ENCODE measurements at places on chromosomes 3 and 15.

DNA sequence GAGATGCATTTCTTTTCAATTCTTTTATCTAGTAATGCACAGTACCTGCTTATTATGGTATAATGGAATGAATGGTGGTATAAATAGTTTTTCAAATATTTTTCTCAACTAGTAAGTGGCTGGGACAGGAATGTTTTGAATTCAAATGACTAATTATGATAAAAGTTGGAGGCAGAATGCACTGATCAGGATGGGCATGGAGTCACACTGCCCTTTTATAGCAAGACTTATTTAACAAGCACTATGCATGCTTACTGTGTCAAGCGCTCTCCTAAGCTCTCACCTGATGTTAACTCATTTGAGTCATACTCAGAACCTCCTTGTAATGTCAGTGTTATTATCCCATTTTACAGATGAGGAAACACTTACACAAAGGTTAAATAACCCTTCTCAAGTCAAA is 221.8 kb downstream of the FEZF2 start:
- no peak for DNase-seq

GRCh38 chr3:169750665-169751064 is 14.2 kb downstream of the TERC start:
- DNase-seq = no peak

GRCh38 chr3:52144034-52144795 is 10.0 kb downstream of the POC1A start:
- no peak for DNase-seq

DNA sequence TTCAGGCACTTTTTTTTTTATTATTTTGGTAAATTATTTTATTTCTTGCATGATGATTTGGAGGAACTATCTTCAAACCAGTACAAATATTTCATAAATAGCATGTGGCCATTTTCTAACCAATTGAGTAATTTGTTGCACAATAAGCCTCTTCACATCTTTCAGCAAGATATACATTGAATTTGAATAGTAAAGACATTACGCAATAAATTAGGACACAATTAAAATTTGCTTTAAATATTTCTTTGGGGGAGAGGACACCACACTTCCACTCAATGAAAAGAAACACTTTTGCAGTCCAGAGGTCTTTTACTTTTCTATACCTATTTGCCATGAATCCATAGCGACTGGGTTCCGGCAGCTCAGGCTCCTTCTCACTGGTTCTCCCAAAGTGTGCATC is 762.6 kb upstream of the GOLIM4 start:
- DNase-seq = no peak

DNA sequence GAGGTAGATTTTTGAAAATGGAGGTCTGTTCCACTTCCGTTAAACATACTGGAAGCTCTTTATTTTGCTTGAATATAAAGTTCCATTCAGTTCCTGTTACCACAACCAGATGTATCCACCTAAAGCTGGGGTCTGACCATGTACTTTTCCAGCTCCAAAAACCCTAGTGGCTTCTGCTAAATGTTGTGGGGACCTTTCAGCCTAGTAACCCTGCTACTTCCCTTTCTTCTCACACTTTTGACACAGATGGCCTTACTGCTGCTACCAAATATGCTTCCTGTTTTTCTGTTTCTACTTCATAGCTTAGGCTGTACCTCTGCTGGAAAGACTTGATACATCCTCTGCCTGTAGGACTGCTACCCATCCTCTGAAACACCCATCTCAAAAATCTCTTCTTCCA is 87.8 kb downstream of the COL6A6 start:
- no peak for DNase-seq

GRCh38 chr3:38473229-38473628 is 19.5 kb downstream of the ACVR2B start:
- no peak for DNase-seq

DNA sequence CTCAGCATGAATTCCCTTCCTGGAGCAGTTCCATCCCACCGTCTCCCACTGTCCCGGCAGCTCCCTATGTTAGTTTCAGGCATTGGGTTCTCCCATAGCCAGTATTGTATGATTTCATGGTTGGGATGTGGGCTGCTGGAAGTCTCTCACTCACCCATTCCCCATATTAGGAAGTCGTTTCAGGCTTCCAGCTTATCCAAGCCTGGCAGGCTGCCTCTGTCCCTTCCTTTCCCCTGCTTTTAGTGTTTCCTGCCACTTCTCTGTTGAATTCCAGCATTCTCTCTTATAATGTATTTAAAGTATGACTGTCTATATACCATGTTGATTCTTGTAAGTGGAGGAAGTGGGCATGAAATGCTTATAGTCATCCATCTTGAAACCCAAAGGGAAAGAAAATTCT is 309.7 kb upstream of the RBMS3 start:
- no peak for DNase-seq

DNA sequence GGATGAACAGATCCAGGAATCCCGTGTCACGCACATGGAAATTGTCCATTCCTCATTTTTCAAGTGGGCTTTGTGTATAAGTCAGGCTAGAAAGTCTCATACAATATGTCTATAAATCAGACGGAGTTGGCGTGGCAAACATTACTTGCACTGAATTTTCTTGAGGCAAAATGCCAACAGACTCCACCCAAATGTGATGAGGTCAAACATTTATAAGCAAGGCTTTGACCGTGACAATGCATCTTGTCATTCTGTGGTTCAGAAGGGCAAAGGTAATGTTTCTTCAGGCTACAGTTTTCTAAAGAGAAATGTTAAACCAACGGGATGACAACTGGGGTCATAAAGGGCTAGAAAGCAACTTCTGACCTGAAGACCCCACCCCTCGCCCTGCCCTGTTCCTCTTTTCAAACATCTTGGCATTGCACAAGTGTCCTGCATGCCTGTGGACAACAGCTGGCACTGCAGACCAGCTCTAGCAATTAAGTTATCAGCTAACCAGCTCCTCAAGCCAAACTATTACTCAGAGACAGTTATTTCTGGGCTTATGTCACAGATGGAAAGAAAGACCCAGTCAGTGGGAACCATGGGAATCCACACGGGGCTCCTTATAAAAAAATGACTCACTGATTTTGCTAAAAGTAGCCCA is 36.5 kb upstream of the SPTBN5 start:
- DNase-seq = peak; percentile 96

GRCh38 chr15:90174140-90174875 is 26.8 kb upstream of the SEMA4B start:
- no peak for DNase-seq

DNA sequence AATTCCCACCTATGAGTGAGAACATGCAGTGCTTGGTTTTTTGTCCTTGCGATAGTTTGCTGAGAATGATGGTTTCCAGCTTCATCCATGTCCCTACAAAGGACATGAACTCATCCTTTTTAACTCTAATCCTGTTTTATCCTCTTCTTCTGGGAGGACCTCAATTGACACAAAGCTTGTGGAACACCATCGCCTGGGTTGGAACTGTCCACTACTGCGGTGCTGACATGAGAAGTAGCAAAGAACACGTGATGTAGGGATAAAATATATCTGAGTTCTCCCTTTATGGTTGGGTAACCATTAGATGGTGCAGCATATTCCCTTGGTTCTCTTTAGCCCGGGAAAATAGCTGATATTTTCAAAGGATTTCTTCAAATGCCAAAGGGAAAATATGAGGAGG is 105.3 kb upstream of the TOPAZ1 start:
- no peak for DNase-seq

DNA sequence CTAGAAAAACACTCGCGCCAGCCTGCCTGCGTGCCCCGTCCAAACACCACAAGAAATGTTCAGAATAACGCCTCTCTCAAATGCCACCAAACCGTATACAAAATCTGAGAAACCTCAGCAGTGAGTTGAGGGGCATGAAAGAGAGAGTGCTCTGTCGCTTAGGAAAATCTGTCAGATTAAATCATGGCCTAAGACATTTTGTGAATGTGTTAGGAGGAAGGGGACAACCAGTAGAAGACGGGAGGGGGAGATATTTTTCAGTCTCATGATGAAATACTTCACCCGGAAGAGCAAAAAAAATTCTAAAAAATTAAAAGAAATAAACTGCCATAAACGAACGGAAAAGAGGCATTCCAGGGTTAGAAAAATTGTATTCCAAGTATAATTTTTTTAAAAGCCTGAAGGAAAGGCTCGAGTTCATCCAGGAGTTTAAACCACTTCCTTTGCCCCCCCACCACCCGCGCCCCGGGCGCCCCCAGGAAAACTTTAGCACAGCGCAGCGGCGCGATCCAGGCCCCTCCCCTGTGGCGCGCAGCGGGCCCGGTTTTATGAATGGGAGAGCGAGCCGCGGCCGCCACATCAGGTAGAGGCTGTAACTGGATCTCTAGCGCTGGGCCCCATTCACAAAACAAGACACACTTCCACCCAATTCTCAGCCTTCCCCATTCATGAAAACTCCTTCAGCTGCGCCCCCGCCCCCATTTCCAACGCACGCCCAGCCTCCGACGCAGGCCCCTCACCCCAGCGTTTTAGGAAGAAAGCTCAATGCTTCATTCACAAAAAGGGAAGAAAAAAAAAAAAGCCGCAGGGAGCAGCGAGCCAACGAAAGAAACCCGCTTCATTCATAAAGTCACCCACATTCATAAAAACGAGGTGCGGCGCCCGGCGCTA is 1.4 kb downstream of the ETV5 start:
- DNase-seq = no peak

- no peak for DNase-seq
These were observed 77.8 kb downstream of the VGLL4 start for GRCh38 chr3:11565932-11566331.

- DNase-seq = no peak
These were observed 543.6 kb downstream of the AGBL1 start for GRCh38 chr15:86623236-86623635.

- DNase-seq = no peak
These were observed 6.1 kb downstream of the VWA5B2 start for GRCh38 chr3:184235381-184236032.

DNA sequence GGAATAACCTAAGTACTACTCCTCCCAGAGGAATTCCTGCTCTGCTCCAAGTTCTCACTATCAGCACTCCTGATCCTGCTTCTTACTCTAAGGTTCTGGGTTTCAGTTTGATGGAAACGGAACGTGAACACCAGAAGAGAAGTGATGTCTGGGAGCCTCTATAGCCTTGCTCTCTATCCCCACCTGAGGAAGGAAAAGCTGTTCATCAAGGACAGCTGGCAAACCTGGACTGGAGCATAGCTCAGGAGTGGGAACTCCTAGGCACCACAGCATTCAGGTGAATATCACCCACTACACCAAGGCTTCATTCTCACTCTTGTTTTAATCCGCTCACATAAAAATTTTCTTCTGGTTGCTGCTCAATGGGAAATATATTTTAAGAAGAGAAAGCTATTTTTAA is 13.0 kb upstream of the CADPS start:
- DNase-seq = no peak

DNA sequence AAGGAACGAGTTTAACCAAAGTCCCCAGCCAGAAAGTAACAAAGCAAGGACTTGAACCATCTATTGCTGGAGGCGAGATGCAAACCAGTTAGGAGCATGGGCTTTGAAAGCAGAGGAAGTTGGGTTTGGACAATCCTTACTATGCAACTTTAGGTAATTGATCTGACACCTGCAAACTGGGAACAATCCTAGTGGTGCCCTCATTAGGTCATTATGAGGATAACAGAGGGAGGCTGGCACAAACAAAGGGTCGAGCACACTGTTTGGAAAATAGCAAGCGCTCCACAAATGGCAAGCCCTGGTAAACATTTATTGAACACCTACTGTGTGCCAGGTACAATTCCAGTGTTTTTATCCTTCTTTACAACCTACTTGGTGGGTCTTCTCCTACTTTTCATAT is 45.6 kb downstream of the WNT5A start:
- no peak for DNase-seq

GRCh38 chr15:59169251-59169708 is 37.4 kb upstream of the LDHAL6B start:
- peak; percentile 73 for DNase-seq

- no peak for DNase-seq
These were observed 1.8 kb downstream of the DALRD3 start for GRCh38 chr3:49016414-49017228.

DNA sequence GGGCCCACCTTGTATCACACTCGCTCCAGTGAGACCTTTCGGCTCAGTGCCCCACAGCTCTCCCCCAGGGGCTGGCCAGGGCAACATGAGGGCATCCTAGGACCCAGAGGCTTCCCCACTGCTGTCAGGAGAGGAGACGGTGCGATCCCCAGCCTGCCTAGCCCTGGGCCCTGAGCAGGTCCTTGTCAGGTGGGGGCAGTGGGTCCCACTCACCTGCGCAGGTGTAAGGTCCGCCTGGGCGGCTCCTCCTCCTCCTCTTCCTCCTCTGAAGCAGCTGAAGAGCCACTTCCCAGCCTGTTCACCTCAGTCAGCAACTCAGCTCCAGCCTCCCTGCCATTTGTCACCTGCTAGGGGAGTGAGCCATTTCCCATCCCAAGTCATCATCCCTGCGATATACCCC is 9.6 kb downstream of the KIF7 start:
- DNase-seq = no peak

GRCh38 chr15:70902107-70902506 is 9.5 kb downstream of the LRRC49 start:
- peak; percentile 62 for DNase-seq

- no peak for DNase-seq
These were observed 290.6 kb downstream of the IL5RA start for GRCh38 chr3:2819571-2819970.

DNA sequence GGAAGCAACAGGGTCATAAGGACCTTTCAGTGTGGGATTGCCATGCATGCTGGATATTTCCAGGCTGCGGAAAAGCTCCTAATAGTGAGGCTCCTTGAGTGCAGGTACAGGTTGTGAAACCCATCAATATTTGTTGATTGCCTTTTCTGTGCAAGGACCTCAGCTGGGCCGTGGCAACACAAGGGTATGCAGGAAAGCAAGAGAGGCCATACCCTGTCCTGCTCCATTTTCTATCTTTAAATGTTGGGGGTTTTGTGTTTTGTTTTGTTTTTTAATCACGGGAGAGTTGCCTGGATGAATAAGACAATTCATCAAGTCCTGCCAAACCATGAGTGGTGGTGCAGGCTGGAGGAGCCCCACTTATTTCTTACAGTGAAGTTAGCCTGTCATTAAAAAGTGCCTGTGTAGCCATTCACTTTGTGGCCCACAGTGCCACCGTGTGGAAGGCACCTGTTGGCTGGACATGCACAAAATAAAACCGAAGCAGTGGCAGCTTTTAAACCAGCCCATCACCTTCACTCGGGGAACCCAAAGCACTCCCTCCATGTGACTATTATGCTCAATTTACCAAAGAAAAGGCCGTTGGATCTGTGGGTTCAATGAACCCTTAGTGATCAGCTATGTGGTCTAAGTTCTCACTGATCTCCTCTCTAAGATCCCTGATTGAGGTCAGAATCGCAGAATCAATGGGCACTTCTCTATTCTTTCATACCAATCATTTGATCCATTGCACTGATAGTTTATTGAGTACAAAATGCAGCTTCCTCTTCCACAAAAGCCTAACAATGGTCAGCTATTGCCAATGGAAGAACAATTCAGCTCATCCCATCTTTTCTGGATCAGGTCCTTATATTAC is 42.2 kb downstream of the CLDN18 start:
- DNase-seq = no peak

GRCh38 chr15:74200871-74201419 is 1.6 kb downstream of the STRA6 start:
- DNase-seq = no peak

Data from GM04503 (cell line).